Nucleus accumbens (tissue), 56 donors: ENCODE measurements at places on chromosomes 3 and 15.

- no peak for DNase-seq
These were observed 1.9 kb downstream of the GNAT1 start for GRCh38 chr3:50193286-50193685.

- DNase-seq: no peak
These were observed 38.0 kb downstream of the SEMA3G start for GRCh38 chr3:52406791-52407510.

GRCh38 chr3:89238846-89239245, 131.4 kb downstream of the EPHA3 start:
- DNase-seq: no peak

DNA sequence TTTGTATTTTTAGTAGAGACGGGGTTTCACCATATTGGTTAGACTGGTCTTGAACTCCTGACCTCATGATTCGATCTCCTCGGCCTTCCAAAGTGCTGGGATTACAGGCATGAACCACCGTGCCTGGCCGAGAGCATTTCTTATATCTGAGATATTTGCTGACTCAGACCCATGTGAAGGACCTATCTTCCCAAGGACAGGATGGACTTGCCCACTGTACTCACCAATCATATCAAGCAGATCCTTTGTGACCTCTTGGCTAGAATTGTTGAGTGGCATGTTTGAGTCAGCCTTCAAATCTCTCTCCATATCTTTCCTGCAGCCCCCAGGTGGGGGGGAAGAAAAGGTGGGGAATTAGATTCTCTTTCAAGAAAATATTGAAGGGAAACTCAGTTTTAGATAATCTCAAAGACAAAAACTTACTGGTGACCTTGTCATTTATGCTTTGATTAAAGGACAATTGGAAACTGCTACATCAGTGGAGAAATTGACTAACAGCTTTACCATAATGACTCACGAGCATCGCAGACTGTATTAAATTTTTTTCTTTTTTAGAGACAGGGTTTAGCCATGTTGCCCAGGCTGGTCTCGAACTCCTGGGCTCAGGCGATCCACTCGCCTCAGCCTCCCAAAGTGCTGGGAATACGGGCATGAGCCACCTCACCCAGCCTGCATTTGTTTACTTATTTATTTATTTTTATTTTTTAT, 3.1 kb downstream of the C3orf62 start:
- DNase-seq: no peak

- peak; percentile 2 for DNase-seq
These were observed 214.5 kb downstream of the MTHFS start for GRCh38 chr15:79682285-79682684.

DNA sequence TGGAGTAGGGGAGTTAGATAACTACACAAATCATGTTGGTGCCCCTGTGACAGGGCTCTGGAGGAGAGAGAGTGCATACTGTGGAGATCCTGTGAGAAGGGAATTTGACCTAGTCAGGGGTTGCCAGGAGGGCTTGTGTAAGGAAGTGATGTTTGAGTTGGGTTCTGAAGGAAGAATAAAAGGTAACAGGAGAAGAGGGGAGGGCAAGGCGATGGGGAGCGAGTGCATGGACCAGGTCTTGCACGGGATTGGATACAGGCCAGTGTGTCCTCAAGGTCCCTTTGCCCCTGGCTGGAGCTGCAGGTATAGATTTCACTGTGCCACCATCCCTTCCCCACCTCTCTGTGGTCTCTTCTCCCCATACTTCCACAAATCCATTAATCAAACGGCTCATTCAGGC, 83.9 kb downstream of the RGMA start:
- no peak for DNase-seq

GRCh38 chr15:60353245-60353920, 44.4 kb downstream of the ANXA2 start:
- DNase-seq: no peak

- DNase-seq: no peak
These were observed 51.5 kb downstream of the PDE8A start for GRCh38 chr15:85033148-85033547.

DNA sequence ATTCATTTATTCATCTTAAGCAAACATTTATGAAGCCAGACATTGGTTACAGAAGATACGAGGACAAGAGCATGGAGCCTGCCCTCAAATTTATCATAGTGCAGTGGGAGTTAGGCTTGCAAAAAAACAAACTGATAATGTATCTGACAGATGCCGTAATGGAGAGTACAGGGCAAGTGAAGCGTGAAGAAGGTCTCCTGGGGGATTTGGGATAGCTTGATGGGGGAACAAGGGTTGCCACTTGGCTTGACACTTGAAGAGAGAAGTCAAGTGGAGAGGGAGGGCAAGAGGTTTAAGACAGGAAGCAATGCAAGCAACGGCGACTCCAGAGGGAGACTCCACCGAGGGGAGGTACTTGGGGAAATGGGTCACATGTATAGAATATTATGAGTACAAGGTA, 129.3 kb downstream of the SSR3 start:
- DNase-seq: no peak

GRCh38 chr15:41894791-41895463, 1.1 kb upstream of the SPTBN5 start:
- DNase-seq: no peak

GRCh38 chr15:41024131-41024530, 70.9 kb downstream of the CHAC1 start:
- no peak for DNase-seq

GRCh38 chr3:114903213-114903612, 243.9 kb downstream of the ZBTB20 start:
- no peak for DNase-seq

DNA sequence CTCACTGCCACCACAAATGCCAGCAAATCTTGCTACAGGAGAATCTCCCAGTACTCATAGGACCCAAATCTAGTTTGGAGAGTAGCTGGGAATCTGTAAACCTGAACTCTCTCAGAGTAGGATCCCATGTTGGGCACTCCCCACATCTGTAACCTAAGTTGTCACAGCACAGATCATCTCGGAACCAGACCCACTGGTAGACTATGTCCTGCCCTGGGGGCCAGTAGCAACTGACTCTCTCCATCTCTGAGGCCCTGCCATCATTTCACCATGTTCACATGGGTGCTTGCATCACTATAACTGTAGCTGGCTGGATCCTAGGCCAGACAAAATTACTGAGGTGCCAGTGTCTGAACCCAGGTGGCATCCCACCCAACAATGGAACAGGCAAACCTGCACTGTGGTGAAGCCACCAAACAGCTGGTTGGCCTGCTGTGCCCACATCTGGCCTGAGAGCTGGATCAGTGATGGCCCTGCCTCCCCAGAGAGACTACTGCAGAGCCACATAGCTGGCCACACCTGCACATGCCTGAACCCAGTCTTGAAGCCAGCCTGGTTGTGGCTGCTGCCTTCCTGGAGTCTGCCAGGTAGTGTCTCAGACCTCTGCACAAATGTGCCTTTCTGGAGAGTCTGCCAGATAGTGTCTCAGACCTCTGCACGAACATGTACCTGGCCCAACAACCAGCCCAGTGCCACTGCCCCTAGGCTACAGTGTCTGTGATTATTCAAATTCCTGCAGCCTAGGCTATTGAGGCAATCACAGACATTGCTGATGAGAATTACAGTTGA, 82.0 kb downstream of the ISL2 start:
- DNase-seq: no peak

GRCh38 chr3:123444023-123444422, 4.9 kb downstream of the ADCY5 start:
- peak; percentile 64 for DNase-seq

DNA sequence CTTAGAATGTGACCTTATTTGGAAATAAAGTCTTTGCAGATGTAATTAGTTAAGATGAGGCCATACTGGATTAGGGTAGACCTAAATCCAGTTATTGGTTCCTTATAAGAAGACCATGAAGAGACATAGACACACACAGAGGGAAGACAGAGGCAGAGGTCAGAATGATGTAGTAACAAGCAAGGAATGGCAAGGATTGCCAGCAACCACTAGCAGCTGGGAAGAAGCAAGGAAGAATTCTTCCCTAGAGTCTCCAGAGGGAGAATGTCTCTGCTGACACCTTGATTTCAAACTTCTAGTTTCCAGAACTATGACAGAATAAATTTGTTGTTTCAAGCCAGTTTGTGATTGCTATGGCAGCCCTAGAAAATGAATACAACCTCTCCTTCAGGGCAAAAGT, 116.7 kb downstream of the WDR76 start:
- no peak for DNase-seq

- DNase-seq: no peak
These were observed 106.6 kb downstream of the PIK3R4 start for GRCh38 chr3:130640027-130640426.

GRCh38 chr15:41443275-41443674, 26.4 kb downstream of the RTF1 start:
- DNase-seq: no peak

DNA sequence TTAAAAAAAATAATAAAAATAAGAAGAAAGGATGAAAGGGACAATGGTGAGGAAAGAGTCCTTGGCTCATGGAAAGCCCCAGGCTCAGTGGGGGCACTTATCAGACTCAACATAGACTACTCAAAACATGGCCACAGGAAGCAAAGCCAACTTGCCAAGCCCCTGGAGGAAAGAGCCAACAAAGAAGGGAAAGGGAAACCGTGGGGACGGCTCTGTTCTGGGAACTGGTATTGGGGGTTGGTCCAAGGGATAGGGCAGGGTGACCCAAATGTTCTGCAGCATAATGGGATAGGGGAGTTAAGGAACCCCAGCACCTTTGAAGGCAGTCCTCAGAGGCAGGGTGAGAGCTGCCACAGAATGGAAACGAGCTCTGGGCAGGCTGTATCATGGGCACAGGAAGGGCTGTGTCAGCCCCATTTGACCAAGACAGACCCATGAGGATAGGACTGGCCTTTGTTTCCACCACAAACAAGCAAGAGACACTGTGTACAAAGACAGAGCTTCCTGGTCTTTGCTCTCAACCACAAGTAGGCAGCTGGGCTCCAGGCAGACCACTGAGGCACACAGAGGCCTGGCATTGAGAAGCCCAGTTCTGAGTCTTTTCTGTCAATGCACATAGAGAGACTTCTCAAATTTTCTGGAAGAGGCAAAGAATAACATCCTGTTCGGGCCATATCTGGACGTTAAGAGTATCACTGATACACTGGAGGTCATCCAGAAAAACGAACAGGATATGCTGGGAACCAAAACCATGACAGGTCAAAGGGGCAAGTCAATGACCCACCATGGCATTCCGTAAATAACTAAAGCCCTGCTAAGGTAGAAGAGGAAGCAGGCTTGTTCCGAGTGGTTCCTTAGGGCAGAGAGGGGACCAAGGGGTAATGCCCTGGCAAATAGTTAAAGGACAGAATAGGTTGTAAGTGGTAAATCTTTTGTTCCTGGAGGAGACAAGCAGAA, 10.6 kb upstream of the SEMA7A start:
- DNase-seq: no peak

DNA sequence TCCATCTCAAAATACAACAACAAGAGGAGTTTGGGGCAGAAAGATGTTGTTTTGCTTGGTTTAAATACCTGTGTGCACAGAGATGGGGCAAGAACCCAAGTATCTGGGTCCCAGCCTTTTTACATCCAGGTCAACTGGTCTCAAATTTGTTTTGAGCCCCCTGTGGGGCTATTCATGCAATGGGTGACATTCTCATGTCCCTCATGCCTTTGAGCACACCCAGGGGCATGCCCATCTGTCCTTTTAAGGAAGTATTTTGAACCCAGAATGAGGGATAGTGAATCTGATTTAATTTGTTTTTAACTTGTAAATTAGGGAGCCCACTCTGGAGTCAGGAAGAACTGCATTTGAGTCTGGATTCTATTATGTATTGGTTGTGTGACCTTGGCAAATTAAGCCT, 14.8 kb downstream of the ABCF3 start:
- no peak for DNase-seq

DNA sequence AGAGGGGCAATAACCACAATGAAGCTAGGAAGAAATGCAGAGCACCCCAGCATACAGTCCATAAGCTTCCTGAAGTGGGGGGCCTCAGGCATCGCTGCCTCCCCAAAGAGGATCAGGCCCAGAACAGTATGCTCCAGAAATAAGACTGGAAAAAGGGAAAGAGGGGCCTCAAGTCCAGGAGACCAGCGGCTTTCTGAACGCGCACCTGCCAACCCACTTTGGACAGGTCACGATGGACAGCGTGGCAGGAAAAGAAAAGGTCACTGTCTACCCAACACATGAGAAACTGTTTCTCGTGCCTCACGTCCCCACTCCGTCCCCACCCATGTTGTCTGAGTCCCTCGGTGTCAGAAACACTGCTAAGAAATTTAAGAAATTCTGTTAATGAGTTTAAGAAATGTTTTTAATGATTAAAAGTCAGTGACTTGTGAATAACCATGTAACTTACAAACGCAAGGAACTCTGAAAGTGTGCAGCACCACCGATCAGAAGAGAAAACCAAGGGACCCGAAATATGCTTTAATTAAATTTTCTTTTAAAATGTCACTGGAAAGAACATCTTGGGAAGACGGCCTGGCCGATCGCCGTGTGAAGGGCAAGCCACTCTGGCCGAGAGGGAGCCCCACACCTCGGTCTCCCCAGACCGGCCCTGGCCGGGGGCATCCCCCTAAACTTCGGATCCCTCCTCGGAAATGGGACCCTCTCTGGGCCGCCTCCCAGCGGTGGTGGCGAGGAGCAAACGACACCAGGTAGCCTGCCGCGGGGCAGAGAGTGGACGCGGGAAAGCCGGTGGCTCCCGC, 1.7 kb upstream of the PPARG start:
- no peak for DNase-seq

- DNase-seq: no peak
These were observed 87.0 kb upstream of the BOC start for GRCh38 chr3:113124256-113124830.

DNA sequence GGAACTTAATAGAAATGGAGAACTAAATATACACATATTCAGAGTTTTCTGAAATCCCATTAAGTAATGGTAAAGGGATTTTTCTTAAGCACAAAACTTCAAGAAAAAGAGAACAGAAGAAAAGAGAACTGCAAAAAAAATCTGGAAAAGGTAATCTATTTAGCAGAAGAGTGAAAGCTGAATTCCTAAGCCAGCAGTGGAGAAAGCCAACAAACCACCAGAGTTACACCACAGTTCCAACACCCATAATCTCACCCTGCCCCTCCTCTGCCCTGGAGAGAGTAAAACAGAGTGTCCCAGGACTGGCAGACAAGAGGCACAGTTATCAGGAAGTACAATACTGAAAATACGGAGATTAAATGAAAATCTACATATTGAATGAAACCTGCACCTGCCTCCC, 29.4 kb downstream of the TP53BP1 start:
- DNase-seq: no peak

- no peak for DNase-seq
These were observed 50.0 kb upstream of the ZNF280D start for GRCh38 chr15:56783156-56783856.

DNA sequence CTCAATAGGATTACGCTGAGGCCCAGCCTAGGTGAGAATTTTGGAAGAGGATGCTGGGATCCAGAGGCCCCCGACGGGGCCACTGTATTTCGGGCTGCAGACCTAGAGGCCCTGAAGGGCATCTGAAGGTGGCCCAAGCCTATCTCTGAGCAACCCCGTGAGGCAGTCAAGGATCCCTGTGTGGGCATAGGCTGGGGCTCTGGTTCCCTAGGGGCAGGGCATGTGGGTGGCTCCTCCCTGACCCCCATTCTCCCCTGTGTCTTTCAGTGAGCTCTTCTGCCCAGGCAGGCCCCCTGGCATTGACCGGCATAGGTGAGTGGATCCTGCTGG, 216.0 kb downstream of the SNRPN start:
- DNase-seq: no peak

- no peak for DNase-seq
These were observed 51.0 kb upstream of the TP63 start for GRCh38 chr3:189580190-189580589.
